ENCODE measurements at places on chromosomes 2 and 18. TPM values are rescaled to one million over a fixed set of nuclear protein-coding genes. Genes with fewer than 3 reads are reported as not detected.

COL6A3 gene
- 0.15 TPM for total RNA-seq

HOXD13 gene
- total RNA-seq: 0.24 TPM

ALLC gene
- total RNA-seq: not detected

IWS1 gene
- 46.9 TPM for total RNA-seq

UGT1A10 gene
- 0.18 TPM for total RNA-seq

CCDC88A gene
- total RNA-seq: 21.6 TPM

Measured in A549 treated with ZK216348 at 1 μM for 4 hours (cell line).